Stimulated activated CD8-positive, alpha-beta memory T cell treated with anti-CD3 and anti-CD28 coated beads, Interleukin-7, amount 100 ng/mL, for 48 hours (primary cell): ENCODE measurements at places on chromosomes 16 and 17.

- no peak for DNase-seq
Measured at GRCh38 chr16:86010680-86011141, 111.7 kb downstream of the IRF8 start.

GRCh38 chr16:11609474-11610120 is 22.9 kb upstream of the LITAF start:
- DNase-seq = no peak

DNA sequence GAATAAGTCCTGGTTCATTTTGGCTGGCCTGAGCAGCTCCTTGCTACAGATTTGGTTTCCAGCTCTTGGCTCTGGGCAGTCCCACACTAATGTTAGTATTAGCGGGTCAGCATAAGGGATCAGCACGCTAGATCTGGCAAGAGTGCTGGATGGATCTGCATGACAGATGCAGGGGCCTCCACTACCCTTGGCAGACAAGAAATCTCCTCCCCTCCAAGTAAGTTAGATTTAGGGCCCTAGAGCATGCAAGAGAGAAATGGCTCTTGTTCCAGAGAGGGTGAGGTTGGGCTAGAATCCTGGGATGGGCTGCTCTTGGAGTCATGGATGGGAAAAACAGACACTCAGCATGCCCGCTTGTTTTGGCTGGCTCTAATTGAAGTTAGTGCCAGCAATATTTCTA is 414.3 kb downstream of the RBFOX1 start:
- no peak for DNase-seq

GRCh38 chr16:70523743-70524398 is at the start of gene SF3B3:
Gene SF3B3, plus strand, starts transcription at chr16:70523816. Its CDS starts 2,841 bp downstream, at chr16:70526657.
- DNase-seq = peak; percentile 23

GRCh38 chr17:65173976-65174683 is 37.0 kb downstream of the RGS9 start:
- DNase-seq = no peak

DNA sequence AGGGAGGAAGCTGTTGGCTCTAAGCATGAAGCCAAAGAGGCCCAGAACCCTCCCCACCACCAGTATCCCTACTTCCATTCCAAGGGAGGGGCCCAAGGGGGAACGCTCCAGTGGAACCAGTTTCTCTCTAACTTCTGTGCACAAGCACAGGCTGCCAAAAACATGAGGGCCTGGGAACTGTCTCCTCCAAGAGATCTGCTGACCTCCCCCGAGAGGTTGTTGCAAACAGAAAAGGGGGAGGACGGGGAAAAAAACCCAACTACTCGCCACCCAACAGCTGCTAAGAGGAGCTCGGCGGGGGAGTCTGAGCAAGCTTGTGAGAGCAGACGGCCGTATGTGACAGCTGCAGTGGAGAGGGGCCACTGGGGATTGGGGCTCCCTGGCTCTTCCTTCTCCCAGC is 15.7 kb upstream of the SLC35B1 start:
- DNase-seq = no peak

DNA sequence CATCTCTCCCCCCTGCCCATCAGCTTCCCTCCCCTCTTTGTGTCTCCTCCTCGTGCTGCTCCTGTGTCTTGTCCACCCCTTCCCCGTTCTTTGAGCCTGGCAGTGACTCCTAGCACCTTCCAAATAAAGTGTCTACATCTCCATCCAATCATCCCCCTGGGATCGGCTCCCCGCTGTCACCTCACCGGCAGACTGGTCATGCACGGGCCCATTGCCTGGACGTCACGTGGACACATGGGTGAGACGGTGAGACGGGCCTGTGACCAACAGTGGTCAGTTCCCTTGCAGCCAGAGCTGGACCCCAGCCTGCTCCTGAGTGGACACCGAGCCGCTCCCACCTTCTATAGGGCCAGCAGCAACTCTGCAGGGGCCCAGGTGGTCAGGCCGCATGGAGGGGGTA is 46.4 kb downstream of the COTL1 start:
- DNase-seq = no peak

DNA sequence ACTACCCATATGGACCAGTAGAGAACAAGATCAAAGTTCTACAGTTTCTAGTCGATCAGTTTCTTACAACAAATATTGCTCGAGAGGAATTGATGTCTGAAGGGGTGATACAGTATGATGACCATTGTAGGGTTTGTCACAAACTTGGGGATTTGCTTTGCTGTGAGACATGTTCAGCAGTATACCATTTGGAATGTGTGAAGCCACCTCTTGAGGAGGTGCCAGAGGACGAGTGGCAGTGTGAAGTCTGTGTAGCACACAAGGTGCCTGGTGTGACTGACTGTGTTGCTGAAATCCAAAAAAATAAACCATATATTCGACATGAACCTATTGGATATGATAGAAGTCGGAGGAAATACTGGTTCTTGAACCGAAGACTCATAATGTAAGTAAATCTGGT is 29.1 kb downstream of the BPTF start:
- DNase-seq = no peak

GRCh38 chr16:88194397-88195268 is 188.1 kb upstream of the ZNF469 start:
- no peak for DNase-seq

DNA sequence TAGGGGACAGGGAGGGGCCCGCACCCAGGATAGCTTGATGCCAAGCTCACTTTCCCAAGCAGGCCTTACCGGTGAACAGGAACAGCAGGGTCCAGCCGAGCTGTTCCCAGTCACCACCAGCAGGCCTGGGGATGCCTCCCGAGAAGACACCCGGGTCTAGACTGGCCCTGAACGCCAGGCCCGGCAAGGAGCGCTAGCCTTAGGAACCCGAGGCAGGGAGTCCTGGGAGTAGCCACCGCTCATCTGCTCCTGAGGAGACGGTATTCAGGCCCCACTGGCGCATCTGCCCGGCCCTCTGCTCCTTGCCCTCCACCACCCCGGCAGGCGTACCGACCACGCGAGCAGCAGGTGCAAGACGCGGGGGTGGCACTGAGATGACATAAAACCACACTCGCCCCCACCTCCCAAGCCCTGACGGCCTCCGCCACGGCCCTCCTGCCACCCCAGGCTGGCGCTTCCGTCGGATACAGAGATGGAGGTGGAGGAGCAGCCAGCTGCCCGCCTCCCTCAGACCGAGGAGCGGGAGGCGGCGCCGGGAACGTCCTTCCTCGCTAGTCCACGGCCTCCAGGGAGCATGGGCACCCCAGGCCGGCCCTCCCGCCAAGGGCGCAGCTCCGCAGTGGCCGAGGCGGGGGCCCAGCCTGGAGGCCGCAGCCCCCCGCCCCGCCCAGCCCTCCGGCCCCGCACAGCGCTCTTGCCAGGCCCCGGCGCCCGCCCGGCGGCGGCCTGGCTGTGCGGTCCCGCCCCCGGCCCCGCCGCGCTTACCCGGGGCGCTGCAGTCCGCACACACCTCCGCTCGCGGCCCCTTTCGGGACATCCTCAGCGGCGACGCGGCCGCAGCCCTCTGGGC is 661 bp downstream of the GIT1 start:
- DNase-seq = no peak

GRCh38 chr17:47072886-47073285 is 93.8 kb upstream of the RPRML start:
- DNase-seq = no peak
